ENCODE measurements at places on chromosomes 2 and 18. TPM values are rescaled to one million over a fixed set of nuclear protein-coding genes. Genes with fewer than 3 reads are reported as not detected.

DNA sequence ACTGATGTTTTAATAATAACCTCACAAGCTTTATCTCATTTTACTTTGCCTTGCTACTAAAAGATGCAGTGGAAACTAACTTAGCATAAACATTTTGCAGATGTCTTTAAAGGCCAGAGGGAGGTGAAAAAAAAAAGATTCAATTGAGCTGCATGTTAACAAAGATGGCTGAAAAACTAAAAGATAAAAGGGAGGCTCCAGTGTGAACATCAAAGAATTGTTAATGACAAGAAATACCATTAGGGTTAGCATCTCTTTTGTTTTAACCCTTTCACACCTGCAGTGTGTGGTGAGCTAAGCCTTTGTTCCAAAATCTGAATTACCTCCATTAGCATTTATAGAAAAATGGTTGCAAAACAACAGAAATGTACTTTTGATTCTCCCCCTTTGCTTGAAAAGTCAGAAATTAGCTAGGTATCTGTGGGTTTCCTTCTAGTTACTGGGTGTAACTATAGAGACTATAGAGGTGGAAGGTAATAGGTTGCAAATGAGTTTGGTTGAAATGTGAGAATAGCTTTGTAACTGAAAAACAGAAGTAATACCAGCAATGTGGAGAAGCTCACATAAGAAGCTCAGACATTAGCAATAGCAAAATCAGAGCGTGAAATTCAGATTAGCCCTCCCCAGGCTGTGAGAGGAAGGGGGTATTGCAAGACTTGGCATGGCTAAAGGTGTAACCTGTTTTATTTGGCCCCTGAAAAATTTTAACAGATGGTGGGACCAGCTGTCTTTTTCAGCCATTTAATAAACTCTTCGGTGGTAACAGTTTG, 34.8 kb upstream of the SP5 start:
- DNase-seq = no peak

The CAPN14 gene
- total RNA-seq = 0.17 TPM

DNA sequence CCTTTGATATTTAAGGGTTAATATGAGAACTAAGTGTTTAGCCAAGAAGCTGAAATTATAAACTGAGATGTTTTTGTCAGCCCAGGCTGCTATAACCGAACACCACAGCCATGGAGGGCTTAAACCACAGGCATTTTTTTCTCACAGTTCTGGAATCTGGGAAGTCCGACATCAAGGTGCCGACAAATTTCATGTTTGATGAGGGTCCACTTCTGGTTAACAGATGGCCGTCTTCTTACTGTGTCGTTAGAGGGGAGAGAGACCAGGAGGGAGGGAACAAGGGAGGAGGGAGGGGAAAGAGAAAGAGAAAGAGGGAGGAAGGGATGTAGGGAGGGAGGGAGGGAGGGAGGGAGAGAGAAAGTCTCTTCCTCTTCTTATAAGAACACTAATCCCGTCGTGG, 6.5 kb upstream of the CNDP2 start:
- peak; percentile 31 for DNase-seq

DNA sequence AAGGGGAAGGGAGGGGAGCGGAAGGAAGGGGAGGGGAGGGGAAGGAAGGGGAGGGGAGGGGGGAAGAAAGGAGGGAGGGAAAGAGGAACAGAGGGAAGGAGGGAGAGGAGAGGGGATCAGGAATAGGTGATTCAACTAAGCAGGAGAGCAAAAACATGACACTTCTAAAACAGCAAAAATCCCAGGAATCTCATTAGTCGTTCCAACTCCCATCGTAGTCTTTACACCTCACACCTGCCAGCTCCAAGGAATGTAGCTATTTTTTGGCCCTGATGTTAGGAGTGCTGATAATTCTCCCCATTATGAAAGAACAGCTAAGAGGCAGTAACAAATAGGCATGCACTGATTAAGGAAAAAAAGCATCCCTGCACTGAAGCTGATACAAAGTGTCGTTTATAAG, 709.9 kb upstream of the PKDCC start:
- DNase-seq = no peak

DNA sequence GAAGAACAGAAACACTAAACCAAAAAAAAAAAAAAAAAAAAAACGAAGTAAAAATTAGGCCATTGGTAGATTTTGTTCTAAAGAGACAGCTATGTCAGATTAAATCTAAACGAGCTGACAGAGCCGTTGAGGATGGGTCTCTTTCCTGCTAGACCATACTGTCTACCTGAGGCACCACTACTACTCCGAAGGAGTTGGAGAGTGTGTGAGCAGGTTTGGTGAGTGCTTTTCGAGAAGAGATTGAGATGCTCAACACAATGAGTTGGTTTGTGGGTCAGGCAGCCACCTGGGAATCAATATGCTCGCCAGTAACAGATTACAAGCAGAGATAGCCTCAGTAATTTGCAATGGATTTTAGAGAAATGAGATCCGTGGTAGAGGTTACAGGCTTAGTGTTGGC, 281.5 kb upstream of the EPAS1 start:
- no peak for DNase-seq

GRCh38 chr2:156430236-156430979, 5.8 kb upstream of the GPD2 start:
- peak; percentile 25 for DNase-seq

DNA sequence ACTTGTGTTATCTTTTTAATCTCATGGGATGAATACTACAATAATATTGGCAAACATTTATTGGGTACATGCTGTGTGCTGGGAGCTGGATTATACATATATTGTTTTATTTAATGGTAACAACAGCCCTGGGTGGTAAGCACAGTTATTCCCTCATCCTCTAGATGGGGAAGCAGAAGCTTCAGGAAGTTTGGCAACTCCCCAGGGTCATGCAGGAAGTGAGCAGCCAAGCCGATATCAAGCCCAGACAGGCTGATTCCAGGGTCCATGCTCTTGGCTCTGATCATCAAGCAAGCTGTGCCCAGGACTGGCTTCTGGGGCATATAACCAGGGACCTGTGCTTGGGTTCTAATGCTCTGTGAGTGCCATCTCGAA, 155.8 kb downstream of the ZNF516 start:
- no peak for DNase-seq

The POTEF gene
- not detected for total RNA-seq

DNA sequence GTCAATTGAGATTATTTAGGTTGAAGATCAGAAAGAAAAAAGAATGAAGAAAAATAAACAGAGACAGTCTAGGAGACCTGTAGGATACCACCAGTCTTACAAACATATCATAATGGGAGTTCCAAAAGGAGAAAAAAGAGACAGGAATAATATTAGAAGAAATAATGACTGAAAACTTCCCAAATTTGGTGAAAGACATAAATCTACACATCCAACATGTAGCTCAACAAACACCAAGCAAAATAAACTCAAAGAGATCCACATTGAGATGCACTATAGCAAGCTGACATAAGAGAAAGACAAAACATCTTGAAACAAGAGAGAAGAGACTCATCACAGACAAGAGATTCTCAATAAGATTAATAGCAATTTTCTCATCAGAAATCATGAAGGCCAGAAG, 274.0 kb downstream of the TFCP2L1 start:
- DNase-seq = no peak

DNA sequence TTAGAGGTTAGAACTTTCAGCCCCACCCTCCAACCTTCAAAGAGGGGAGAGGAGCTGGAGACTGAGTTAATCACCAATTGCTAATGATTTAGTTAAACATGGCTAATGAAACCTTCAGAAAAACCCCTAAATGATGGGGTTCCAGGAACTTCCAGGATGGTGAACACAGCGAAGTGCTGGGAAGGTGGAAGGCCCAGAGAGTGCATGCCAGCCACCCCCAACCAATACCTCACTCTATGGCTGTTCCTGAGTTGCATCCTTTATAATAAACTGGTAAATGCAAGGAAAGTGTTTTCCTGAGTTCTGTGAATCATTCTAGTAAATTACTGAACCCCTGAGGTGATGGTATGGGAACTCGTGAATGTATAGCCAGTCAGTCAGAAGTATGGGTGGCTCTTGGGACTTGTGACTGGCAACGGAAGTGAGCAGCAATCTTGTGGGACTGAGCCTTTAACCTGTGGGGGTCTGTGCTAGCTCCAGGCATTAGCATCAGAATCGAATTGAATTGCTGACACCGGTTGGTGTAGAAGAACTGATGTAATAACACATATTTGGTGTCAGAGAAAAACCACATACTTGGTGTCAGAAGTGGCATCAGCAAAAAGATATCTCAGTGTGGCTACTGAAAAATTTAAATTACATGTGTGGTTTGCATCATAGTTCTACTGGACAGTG, 37.4 kb downstream of the NPHP1 start:
- no peak for DNase-seq

- DNase-seq = no peak
Observed at GRCh38 chr2:102803897-102804217, 42.0 kb downstream of the TMEM182 start.

The ADD2 gene
- 2.5 TPM for total RNA-seq

The GPR155 gene
- total RNA-seq = 6.4 TPM

The DGUOK gene
- 51.6 TPM for total RNA-seq

DNA sequence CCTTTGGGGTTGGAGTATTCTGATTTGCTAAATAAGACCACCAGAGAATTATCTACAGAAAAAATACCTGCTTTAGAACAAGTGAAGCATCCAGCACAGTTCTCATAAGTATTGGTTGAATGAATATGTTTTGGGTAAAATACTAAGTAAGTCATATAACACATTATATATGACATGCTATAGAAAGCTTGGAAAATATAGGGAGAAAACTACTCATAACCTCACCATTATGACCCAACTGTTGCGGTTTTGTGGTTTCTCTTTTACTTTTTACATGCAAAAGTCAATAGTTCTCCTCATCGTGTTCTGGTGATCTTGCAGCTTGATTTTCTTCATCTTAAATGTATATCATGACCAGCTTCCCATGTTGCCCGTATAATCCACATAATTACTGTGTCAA, 66.2 kb downstream of the DIPK1C start:
- DNase-seq = no peak

DNA sequence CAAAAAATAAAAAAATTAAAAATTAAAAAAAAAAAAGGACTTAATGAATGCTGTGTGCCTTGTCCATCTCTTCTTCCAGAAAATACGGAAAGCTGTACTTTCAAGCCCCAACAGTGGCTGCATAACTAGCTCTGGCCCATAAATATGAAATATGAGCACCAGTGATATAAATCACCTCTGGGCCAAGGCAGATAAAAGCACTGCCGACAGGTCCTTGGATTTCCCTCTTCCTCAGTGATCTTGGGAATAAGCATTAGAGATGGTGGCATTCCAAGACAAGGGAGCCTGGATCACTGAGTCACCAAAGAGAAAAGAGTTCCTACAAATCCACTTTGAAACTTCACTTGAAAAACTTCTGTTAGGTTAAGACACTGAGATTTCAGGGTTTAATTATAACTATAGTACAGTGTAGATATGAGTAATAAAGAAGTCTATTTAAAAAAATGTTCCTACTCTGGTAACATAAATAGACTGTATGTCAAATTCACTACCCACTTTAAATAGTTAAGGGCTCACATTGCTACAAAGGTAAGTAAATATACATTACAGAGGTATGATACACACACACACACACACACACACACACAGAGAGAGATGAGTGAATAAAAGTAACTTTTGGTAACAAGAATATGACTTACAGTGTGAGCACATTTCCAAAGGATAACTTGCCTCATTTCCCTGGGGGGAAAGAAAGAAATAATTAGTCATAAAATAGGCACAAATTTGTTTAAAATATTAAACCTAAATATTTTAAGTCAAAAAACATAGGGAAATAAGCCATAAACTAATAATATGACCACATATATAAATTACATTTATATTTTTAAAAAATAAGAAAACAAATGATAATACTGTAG, 35.6 kb downstream of the PPP3R1 start:
- no peak for DNase-seq

- DNase-seq = no peak
Observed at GRCh38 chr2:198757069-198757468, 700.7 kb downstream of the SATB2 start.

GRCh38 chr2:61044636-61045035, 21.0 kb upstream of the SANBR start:
- no peak for DNase-seq

The ANKRD23 gene
- total RNA-seq = 1.3 TPM

- peak; percentile 46 for DNase-seq
Observed at GRCh38 chr2:48129293-48129950, 223.1 kb upstream of the FBXO11 start.

The INPP5D gene
- total RNA-seq = 0.51 TPM

The DHRS9 gene
- total RNA-seq = not detected

DNA sequence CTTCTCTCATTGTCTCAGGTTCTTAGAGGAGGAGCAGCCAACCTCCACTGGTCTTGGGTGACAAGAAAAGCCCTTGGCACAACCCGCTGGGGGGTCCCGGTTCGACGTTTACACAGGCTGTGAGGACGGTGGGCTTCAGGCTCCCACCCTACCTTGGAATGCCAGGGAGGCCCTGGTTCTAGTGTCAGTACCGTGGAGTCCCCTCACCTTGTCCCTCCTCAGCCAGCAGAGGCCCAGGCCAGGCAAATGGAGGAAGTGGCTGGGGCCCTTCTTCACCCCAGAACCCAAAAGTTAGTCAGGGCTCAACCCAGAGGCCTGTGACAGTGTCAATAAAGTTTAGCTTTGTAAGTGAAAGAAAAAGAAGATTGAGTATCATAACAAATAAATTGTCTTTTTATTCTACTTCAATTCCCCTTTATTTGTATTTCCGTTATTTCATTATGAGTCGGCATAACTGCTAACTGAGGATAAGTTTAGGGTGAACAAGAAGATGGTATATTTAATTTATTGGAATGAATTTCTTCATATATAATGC, 62.6 kb upstream of the ZSWIM2 start:
- DNase-seq = no peak

- peak; percentile 96 for DNase-seq
Observed at GRCh38 chr2:177783835-177784744, 288.5 kb downstream of the PDE11A start.

DNA sequence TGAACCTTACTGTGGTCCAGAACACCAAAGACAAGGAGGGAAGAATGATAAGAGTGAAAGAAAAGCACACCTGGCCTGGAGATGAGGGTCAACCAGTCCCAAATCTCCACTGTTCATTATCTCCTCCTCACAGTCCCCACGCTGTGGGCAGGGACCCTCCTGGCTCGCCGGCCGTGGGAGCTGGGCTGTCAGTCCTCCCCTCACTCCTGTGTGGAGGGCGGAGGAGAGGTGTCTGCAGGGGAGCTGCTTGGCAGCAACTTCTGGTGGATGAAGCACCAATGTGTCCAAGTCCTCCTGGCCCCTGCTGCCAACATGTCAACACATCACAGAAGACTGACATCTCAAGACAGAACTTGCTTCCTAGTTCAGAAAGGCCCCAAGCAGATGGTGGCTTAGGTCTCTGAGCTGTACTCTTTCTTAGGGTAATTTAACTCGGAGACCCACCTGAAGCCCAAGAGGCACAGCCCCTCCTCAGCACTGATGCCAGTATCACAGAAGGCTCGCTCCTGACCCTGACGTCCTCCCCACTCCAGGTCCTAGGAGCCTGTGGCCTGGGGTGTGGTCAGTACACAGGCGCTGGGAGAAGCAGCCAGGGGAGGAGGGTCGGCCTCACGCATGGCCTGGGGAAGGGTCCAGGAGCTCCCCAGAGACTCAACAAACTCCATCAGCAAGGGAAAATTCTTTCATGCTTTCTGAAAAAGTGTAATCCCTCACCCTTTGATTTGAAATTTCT, 54.5 kb downstream of the PARD6G start:
- DNase-seq = no peak

GRCh38 chr2:143252138-143252907, 123.1 kb downstream of the ARHGAP15 start:
- DNase-seq = no peak

- DNase-seq = peak; percentile 47
Observed at GRCh38 chr2:24262421-24262970, 87.6 kb downstream of the FAM228A start.
